ENCODE measurements at places on chromosomes 3 and 15.

GRCh38 chr3:16402451-16402850, 111.0 kb downstream of the RFTN1 start:
- no peak for DNase-seq

DNA sequence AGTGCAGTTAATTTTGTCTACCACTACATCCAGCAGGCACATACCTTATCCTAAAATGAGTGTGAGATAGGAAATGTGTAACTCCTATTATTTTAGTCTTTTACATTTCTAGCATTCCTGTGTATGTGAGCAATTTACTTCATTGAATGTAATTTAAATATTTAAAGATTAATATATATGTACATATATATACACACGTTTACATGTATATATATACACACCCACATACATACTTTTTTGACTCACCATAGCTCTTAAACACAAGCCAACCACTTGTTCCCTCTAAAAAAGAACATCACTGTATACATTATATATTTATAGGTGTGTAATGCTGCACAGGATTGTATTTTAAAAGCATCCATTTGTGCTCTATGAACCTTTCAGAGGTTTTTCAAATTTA, 425.6 kb upstream of the NECTIN3 start:
- DNase-seq: no peak

- DNase-seq: no peak
Observed at GRCh38 chr3:122498152-122498551, 16.6 kb downstream of the KPNA1 start.

- no peak for DNase-seq
Observed at GRCh38 chr15:32657198-32657883, 15.8 kb downstream of the SCG5 start.

GRCh38 chr3:188860147-188860546, 311.6 kb upstream of the TPRG1 start:
- DNase-seq: no peak

GRCh38 chr3:142509079-142509478, 61.2 kb upstream of the XRN1 start:
- no peak for DNase-seq

GRCh38 chr15:100999369-100999768, 80.2 kb downstream of the LRRK1 start:
- no peak for DNase-seq

GRCh38 chr15:68228971-68229385, 550 bp downstream of the CLN6 start:
- DNase-seq: no peak

- no peak for DNase-seq
Observed at GRCh38 chr15:57035664-57036063, 117.2 kb downstream of the TCF12 start.

- DNase-seq: no peak
Observed at GRCh38 chr15:39149636-39150150, 431.2 kb upstream of the THBS1 start.

DNA sequence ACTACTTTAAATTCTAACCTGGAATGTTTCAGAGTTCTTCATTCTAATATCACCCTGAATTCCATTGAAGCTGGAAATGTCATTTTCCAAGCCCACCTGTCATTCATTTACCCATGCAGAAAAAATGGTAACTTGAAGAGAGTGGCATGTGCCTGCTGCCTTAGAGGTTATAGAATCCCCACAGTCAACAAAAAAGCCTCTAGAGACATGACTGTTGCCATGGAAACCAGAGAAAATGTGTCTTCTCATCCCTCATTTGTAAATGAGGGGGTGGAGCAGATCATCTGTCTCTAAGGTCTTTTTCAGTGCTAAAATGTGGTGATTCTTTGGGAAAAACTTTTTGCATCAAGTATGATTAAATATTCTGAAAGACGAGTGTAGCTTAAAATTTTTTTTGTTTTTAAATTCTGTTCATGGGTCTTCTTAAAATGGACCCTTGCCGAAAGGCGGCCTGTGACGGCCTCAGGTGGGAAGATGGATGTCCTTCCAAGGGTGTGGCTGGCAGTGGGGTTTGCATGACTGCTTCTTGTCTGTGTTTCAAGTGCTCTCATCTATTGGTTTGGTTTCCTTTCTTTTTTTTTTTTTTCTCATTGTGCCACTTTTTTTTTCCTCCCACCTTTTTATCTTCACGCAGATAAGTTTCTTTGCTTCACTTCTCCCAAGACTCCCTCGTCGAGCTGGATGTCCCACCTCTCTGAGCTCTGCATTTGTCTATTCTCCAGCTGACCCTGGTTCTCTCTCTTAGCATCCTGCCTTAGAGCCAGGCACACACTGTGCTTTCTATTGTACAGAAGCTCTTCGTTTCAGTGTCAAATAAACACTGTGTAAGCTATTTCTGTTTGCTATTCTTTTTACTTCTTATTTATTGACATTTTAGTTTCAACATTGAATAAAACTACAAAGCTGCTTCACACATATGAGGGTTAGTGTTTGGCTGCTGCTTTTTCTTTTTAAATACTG, 23.0 kb downstream of the TPM1 start:
- DNase-seq: no peak

GRCh38 chr3:159126261-159127020, 324.6 kb downstream of the MFSD1 start:
- no peak for DNase-seq

GRCh38 chr15:37691911-37692310, 242.5 kb upstream of the TMCO5A start:
- no peak for DNase-seq

- DNase-seq: no peak
Observed at GRCh38 chr3:79183496-79183895, 584.3 kb downstream of the ROBO1 start.

- DNase-seq: no peak
Observed at GRCh38 chr15:55599439-55599838, 11.3 kb upstream of the PYGO1 start.

- no peak for DNase-seq
Observed at GRCh38 chr3:47605652-47606051, 27.0 kb upstream of the CSPG5 start.

GRCh38 chr3:169337500-169338078, 325.9 kb downstream of the MECOM start:
- no peak for DNase-seq

DNA sequence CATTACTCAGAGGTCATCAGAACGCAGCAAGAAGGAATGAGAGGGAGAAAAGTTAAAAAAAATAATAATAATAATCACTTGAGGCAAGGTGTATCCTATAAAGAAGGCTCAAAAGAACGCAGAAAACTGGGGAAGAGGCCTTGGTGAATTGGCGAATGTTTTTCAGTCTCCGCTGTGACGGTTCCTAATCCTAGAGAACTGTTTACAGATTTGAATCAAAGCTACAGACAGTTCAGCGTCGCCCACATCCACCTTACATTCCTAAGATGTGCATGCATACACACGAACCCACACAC, 634 bp downstream of the ZMAT3 start:
- DNase-seq: no peak

- DNase-seq: no peak
Observed at GRCh38 chr3:25565807-25566206, 98.9 kb downstream of the TOP2B start.

DNA sequence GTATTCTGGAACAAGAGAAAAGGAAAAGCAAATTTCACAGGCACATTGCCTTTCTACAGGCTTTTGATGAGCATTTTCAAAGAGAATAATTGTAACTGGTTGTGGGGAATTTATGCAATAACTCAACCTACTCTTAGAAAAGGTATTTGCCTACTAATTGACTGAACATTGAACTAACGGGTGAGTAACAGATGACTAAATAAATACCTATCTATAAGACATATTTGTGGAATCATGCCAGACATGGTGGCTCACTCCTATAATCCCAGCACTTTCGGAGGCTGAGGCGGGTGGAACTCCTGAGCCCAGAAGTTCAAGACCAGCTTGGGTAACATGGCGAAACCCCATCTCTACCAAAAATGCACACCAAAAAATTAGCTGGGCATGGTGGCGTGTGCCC, 367.7 kb downstream of the CGGBP1 start:
- no peak for DNase-seq

- DNase-seq: no peak
Observed at GRCh38 chr3:171654809-171655208, 155.5 kb downstream of the PLD1 start.

DNA sequence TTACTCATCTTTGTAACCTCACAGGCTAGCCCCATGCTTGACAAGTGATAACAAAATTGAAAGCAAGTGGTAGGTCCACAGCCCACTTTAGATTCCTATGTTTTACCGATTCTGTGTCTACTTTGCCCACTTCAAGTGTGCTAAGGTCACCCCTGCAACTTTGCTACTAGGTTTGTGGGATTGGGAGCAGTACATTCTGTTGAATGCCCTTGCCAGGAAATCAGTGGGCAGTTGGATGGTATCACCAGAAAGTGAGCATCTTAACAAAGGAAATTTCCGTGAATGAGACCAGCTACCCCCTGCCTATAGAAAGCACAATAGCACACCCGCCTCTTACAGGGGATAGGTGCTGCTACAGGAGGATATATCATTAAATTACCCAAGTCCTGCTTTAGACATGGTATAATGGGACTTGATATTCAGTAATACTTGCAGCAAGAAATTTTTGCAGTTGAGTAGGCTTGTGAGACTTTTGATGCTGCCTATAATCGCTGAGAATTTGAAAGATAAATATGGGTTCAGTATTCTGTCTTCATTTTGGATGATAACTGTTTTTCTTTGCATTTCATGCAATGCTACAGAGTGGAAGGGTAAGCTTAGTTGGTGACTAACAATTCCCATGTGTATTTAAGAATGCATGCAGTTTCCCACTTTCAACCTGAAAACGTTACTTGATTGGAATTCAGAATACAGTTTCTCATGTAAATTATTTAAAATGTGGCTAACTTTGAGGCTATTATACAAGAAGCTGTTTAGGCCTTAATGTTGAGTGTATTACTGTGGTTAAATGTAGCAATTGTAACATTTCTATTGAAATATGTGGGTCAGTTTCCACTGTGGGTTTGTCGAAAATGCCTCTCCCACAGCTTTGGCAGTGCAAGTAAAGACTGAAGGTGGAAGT, 9.5 kb downstream of the EBLN2 start:
- no peak for DNase-seq

DNA sequence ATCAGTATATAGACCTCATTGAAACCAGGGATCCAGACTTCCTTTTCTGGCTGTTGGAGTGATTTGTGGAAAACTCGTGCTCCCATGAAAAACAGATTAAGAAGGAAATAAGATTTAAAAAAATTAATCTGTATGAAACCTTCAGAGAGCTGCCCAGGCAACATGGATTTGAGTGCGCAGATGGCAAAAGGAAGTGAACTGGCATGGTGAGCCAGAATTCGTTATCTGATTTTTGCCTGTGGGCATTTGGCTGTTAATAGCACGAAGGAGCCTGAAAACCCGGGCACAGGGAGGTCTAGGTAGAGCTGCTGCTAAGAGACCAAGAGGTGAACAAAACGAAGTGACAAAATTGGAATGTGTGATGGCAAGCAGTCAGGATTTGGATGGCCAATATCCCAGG, 19.1 kb upstream of the SPINK8 start:
- DNase-seq: no peak

GRCh38 chr3:151740581-151740980, 6.9 kb downstream of the AADACL2 start:
- no peak for DNase-seq

DNA sequence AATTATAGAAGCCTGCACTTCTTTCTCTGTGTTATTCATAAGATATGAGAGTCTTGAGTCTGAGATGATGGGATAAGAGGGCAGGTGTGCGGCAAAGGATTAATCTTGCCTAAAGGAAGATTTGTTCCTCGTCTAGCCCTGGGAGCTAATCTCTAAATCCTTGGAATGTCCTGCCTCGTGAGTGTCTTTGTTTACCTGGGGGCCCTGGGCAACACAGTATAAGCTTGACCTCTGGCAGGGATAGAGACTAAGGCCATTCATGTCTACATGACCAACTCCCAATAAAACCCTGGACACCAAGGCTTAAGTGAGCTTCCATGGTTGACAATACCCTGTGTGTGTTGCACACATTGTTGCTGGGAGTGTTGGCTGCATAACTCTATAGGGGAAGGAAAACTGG, 3.2 kb upstream of the AGBL1 start:
- DNase-seq: no peak

- DNase-seq: no peak
Observed at GRCh38 chr3:179603321-179603720, 1.1 kb downstream of the MRPL47 start.

DNA sequence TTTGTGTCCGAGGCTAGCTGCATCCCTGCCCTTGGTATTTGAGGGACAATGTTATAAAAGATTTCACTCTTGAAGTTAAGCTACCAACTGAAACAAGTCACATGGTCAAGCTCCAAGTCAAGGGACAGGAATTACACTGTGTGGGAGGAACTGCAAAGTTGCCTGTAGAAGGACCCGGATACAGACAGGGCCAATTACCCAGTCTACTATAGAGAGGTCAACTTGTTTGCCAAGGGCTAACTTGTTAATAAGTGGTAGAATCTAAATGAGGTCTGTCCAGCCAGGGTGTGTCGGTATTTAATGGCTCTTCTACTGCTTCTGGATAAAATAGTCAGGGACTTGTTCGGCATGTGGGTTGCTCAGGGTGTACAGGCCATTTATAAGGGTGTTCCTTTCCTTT, 55.7 kb downstream of the PTPRG start:
- no peak for DNase-seq

DNA sequence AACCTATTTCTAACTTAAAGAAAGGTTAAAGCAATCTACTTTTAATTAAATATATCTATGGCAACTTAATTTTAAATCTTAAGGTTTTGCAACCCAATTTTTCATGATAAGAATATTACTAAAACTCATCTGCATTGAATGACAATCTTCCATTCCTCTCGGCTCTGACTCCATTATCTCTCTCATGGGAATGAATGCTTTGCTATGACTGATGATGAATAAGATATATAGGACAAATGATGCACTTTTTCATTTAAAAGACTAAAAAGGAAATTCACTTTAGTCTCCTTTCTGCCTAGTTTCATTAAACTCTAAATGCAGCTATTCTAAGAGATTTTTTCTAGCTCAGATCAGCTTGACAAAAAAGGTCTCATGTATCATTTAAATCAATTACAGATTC, 68.7 kb downstream of the GBE1 start:
- no peak for DNase-seq

DNA sequence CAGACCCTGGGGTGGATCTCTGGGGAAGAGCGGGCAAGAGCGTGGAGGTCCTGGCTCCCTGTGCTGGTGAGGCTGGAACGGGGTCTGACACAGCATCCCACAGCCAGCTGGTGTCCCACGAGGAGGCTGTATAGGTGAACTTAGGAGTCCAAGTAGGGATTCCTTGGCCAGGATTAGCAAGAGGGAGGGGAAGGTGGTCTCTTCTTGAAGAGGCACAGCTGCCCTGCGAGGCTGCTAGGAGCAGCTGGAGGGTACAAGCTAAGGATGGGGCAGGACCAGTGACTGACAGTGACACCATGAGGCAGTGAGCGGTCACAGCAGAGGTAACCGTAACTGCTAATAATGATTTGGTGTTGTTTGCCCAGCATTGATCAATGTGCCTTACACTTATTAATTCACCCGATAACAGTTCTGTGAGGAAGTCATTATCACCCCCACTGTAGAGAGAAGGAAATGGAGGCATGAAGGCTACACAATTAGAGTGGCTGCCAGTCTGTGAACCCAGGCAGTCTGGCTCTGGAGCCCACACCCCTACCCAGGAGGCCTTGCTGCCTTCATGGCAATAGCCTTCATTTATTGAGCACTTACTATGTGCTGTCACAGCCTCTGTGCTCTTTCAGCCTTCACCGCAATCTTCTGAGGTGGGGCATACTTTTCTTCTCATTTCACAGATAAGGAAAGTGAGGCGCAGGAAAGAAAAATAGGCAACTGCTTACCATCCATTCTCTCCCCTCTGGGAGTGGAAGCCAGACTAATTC, 59.4 kb downstream of the TMEM44 start:
- DNase-seq: no peak
